ENCODE measurements at places on chromosomes 7 and 10.

- no peak for DNase-seq
Observed at GRCh38 chr7:142133731-142134148, 22.2 kb downstream of the MGAM2 start.

- peak; percentile 12 for DNase-seq
Observed at GRCh38 chr10:52004342-52004949, 305.1 kb upstream of the CSTF2T start.

DNA sequence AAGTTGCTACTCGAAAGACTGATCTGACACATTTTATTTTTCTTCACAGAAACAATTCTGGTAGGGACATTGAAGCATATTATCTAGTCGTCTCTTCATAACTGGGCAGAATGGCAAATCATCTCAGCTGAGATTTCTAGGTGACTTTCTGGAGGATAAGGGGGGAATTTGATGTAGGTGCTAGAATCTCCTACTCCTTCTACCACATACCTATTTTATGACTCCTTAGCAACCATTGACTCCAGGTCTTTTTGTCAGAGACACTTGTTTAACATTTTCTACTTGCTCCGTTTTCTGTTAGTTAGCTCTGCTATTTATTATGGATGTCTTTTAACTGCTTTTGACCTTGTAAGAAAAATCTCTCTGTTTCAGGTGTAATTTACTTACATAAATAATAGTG lies 380.9 kb upstream of the SEMA3C start:
- DNase-seq = no peak

DNA sequence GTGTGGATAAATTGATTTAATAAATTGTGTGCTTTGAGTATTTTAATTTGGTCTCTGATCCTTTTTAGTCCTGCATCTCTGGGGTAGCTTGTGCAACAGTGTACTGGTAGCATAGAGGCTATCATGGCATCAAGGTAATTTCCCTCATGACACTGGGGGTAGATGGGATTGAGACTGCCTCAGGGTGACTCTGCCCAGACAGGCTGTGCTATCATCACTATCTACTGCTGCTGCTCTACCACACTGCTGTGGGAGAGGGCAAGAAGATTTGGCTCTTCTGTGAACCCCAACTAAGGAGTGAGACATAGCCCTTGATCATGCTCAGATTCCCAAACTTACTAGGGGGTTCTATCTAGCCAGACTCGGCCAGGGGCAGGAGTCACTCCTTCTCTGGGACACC lies 43.6 kb upstream of the JAZF1 start:
- DNase-seq = no peak

GRCh38 chr7:43076189-43076605 lies 36.2 kb upstream of the HECW1 start:
- no peak for DNase-seq

All from brain pericyte (primary cell).